ENCODE measurements at places on chromosomes 11 and 22. TPM values are rescaled to one million over a fixed set of nuclear protein-coding genes. Genes with fewer than 3 reads are reported as not detected.

ZBTB16 gene
- 6.7 TPM for total RNA-seq

FGF19 gene
- 2.3 TPM for total RNA-seq

PRCP gene
- total RNA-seq: 50.1 TPM

IFITM5 gene
- total RNA-seq: not detected

SYCE3 gene
- not detected for total RNA-seq

SHANK2 gene
- 44.1 TPM for total RNA-seq

LARGE2 gene
- total RNA-seq: 0.23 TPM

Data from diencephalon (tissue), 1 donor.